ENCODE measurements at places on chromosomes 16 and 17.

DNA sequence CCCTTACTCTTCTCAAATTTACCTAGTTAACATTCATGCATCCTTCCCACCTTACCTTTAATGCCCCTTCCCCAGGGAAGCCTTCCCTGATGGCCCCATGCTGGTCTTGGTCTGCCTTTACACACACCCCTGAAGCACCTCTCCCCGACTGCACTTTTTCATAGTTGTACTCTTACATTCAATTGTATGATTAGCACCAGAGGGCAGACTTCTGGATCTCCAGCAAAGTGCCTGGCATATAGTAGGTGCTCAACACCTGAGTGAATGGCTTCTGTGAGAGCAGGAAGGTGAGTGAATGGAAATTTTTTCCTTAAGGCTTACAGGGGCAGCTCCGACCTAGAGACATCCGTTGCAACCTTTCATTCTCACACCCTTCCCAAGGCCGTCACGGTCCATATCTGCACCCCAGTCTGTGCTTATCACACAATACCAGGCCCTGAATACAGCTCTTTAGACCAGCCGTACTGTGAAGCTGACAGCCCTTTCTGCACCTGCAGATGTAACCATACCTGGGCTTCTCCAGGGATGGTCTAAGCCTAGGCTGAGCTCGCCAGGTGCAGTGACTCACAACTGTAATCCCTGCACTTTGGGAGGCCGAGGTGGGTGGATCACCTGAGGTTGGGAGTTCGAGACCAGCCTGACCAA is 4.4 kb downstream of the PGAP3 start:
- no peak for DNase-seq
- no peak overlapping the region for H3K27ac ChIP-seq
- peaks cover 8% of the 10 kb centered on the region for H3K4me1 ChIP-seq
- peaks cover 39% of the 10 kb centered on the region for H3K36me3 ChIP-seq
- H3K4me3 ChIP-seq: no peak overlapping the region
- no peaks in the 10 kb centered on the region for H3K27me3 ChIP-seq

GRCh38 chr17:2485970-2486369 is 25.7 kb downstream of the METTL16 start:
- H3K27ac ChIP-seq: no peak overlapping the region
- no peak for DNase-seq
- H3K27me3 ChIP-seq: no peaks in the 10 kb centered on the region
- no peaks in the 10 kb centered on the region for H3K36me3 ChIP-seq
- H3K4me1 ChIP-seq: no peaks in the 10 kb centered on the region

DNA sequence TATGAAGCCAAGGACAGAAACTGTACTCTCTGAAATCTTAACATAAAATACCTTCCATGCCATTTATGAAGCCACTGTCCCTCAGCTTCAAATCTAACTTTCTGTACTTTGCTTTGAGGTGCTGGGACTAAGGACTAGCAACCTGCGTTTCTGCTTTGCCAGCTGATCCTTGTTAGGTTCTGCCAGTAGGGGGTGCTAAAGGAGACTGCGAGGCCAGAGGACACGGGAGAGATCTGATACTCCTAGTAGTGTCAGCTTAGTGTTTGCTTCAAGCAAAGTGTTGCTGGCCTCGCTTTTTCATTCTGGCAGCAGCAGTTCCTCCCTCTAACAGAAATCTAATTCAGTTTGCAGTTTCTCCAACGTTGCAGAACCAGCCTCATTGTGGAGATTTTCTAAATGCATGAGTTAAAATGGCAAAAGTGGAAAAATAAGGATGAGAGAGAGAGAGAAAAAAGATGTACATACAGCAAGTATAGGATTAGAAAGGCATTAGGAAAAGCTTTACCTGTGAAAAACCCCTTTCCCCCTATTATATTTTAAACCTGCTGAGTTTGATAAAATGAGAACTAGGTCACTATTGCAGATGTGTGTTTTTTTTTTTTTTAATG is 297.5 kb downstream of the CA10 start:
- H3K4me1 ChIP-seq: no peaks in the 10 kb centered on the region
- no peak overlapping the region for H3K4me3 ChIP-seq
- no peaks in the 10 kb centered on the region for H3K27me3 ChIP-seq
- no peak overlapping the region for H3K27ac ChIP-seq
- peak; percentile 51 for DNase-seq
- no peaks in the 10 kb centered on the region for H3K36me3 ChIP-seq

DNA sequence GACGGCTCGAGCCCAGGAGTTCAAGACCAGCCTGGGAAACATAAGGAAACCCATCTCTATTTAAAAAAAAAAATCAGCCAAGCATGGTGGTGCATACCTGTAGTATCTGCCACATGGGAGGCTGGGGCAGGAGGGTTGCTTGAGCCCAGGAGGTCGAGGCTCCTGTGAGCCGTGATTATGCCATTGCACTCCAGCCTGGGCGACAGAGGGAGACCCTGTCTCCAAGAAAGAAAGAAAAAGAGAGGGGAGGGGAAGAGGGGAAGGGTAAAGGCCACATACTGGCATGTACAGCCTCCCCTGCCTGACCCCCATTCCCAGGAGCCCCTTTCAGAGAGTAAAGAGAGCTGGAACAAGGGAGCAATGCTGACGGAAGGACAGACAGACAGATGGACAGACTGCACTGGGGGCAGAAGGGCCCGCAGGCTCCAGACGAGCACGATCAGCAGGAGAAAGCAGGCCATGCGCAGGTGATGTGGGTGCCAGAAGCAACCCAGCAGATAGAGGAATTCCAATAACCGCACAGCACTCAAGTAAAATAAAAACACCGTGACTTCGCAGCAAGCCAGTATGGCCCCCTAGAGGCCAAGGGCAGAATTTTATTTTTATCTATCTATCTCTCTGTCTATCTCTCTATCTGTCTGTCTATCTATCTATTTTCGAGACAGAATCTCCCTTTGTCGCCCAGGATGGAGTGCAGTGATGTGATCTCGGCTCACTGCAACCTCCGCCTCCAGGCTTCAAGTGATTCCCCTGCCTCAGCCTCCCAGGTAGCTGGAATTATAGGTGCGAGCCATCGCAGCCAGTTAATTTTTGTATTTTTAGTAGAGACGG is 27.1 kb upstream of the SNN start:
- H3K4me3 ChIP-seq: no peak overlapping the region
- H3K27ac ChIP-seq: peak overlapping the region; percentile 78
- no peak for DNase-seq
- no peaks in the 10 kb centered on the region for H3K36me3 ChIP-seq
- H3K4me1 ChIP-seq: peaks cover 20% of the 10 kb centered on the region

- peaks cover 2% of the 10 kb centered on the region for H3K27me3 ChIP-seq
- DNase-seq: no peak
- H3K27ac ChIP-seq: no peak overlapping the region
- H3K36me3 ChIP-seq: peaks cover 21% of the 10 kb centered on the region
Measured at GRCh38 chr17:45235416-45236281, 14.0 kb downstream of the FMNL1 start.

GRCh38 chr17:4706121-4706520 is 2.2 kb upstream of the PELP1 start:
- no peak overlapping the region for H3K27ac ChIP-seq
- no peak overlapping the region for H3K4me3 ChIP-seq
- DNase-seq: no peak

DNA sequence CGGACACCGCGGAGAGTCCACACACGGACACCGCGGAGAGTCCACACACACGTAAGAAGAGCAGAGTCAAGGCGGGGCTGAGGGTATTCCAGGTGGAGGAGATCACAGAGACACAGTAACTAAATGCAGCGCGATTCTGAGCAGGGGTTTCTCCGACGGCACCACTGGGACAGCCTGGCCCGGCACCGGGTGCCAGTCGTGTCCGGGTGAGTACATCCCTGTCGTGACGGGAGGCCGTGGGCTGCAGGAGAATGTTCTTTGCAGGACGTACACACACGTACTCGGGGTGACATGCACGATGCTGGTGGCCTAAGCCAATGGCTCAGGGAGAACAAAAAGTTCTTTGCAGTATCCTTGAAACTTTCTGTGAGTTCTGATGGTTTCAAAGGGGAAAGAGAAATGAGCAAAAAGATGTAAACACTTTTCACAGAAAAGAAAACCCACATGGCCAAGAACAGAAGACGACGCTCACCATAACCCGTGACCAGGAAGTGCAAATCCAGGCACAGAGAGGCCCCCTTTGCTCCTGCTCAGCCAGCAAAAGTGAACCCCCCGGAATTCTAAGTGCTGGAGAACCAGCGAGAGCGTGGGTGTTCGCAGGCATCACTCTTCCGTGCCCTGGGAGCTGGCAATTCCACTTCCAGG is 53.7 kb upstream of the METRNL start:
- H3K27me3 ChIP-seq: no peaks in the 10 kb centered on the region
- no peak overlapping the region for H3K27ac ChIP-seq
- H3K4me3 ChIP-seq: no peak overlapping the region
- H3K4me1 ChIP-seq: no peaks in the 10 kb centered on the region

DNA sequence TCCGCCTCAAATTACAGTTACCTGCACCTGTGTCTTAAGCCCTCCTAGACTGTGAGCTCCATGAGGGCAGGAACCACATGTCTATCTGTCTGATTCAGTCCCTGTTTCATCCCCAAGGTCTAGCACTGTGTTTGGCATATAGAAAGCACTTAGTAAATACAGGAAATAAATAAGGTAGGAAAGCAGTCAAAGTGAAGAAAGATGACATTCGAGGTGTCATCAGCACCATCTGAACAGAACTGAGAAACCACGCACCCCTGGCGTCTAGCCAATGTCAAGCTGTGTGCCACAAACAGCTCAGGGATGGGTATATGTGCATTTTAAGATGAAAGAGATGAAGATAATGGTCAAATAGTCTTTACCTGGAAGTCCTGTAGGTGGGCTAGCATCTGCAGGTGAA is 79.6 kb upstream of the ATP2A3 start:
- peaks cover 57% of the 10 kb centered on the region for H3K36me3 ChIP-seq
- no peaks in the 10 kb centered on the region for H3K4me1 ChIP-seq
- H3K4me3 ChIP-seq: no peak overlapping the region
- H3K27me3 ChIP-seq: no peaks in the 10 kb centered on the region
- DNase-seq: no peak

GRCh38 chr17:38980490-38981217 is 13.5 kb upstream of the FBXO47 start:
- H3K36me3 ChIP-seq: no peaks in the 10 kb centered on the region
- H3K4me1 ChIP-seq: no peaks in the 10 kb centered on the region
- H3K4me3 ChIP-seq: no peak overlapping the region
- H3K27me3 ChIP-seq: no peaks in the 10 kb centered on the region
- H3K27ac ChIP-seq: no peak overlapping the region

GRCh38 chr17:3916825-3917224 is 560 bp upstream of the P2RX1 start:
- no peaks in the 10 kb centered on the region for H3K27me3 ChIP-seq
- H3K4me1 ChIP-seq: peaks cover 15% of the 10 kb centered on the region
- H3K27ac ChIP-seq: no peak overlapping the region

DNA sequence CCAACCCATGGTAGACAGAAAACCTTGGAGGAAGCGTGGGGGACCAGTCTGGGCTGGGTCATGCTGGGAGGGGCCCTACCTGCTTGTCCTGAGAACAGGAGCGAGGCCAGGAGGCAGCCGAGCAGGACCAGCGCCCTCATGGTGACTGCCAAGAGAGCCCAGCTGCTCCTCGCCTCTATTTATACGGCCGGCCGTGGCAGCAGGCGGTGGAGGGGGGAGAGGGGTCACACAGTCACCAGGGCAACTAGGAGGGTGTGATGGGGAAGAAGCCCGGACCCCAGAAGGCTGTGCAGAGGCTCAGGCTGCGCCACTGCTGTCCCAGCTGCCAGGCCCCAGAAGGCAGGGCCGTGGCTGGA is at the start of gene SRL:
Gene SRL (minus strand): TSS at position 153 of the 356 bp plus-strand sequence. CDS start 13 bp downstream, at position 140.
- no peaks in the 10 kb centered on the region for H3K27me3 ChIP-seq
- H3K27ac ChIP-seq: no peak within 1 kb of the TSS
- peaks cover 3% of the 10 kb centered on the region for H3K36me3 ChIP-seq
- peaks cover 49% of the 10 kb centered on the region for H3K4me1 ChIP-seq

DNA sequence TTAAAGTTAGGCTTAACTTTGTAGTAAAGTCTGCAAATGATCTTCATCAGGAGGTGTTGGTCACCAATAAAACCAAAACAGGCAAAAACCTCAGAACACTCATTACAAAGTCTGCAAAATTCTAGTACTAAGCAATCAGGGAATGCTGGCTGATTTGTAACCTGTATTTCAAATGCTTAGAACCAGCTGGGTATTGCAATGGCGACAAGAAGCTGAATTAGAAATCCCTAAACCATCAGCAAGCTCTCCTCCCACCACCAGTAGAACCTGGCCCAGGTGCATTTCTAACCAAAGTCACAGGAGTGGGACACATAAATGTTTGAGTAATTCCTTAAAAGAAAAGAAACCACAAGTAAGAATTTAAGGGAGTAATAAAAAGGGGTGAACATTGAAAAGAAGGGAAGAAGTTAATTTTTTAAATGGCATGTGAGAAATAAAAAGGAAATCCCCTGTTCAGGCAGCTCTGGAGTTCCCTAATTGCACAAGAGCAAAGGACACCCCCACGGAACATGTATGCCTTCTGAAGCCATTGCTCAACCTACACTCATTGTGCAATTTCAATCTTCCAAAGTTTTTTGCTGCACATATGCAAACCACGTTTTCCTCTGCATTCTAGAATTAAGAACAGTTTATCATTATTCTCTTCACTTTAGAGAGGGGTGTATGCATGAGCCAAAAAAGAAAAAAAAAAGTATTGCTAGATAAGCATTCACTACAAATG is 102.9 kb downstream of the HIC1 start:
- no peak overlapping the region for H3K27ac ChIP-seq
- no peaks in the 10 kb centered on the region for H3K27me3 ChIP-seq
- no peak for DNase-seq
- no peak overlapping the region for H3K4me3 ChIP-seq

GRCh38 chr16:81694494-81695280 is 84.4 kb upstream of the PLCG2 start:
- no peaks in the 10 kb centered on the region for H3K27me3 ChIP-seq
- no peak overlapping the region for H3K4me3 ChIP-seq
- H3K4me1 ChIP-seq: peaks cover 77% of the 10 kb centered on the region
- peaks cover 49% of the 10 kb centered on the region for H3K36me3 ChIP-seq
- peak overlapping the region; percentile 57 for H3K27ac ChIP-seq

DNA sequence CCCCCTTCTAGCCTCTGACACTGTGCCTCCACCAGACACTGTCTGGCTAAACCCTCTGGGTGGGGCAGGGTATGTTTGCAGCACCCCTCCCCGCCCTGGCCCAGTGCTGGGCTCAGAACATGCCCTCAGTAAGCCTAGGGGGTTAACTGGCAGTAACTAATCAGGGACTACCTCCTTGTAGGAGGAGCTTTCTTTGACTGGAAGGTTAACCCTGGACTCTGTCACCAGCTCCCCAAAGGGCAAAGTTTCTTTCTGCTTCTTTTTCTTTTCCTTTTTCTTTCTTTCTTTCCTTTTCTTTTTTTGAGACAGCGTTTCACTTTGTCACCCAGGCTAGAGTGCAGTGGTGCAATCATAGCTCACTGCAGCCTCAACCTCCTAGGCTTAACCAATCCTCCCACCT is 76.8 kb downstream of the PLXDC1 start:
- H3K4me1 ChIP-seq: no peaks in the 10 kb centered on the region
- peaks cover 16% of the 10 kb centered on the region for H3K36me3 ChIP-seq
- no peak overlapping the region for H3K4me3 ChIP-seq
- H3K27me3 ChIP-seq: no peaks in the 10 kb centered on the region
- H3K27ac ChIP-seq: no peak overlapping the region
